Fibroblast of skin of right biceps (primary cell): ENCODE measurements at places on chromosomes 2 and 18.

DNA sequence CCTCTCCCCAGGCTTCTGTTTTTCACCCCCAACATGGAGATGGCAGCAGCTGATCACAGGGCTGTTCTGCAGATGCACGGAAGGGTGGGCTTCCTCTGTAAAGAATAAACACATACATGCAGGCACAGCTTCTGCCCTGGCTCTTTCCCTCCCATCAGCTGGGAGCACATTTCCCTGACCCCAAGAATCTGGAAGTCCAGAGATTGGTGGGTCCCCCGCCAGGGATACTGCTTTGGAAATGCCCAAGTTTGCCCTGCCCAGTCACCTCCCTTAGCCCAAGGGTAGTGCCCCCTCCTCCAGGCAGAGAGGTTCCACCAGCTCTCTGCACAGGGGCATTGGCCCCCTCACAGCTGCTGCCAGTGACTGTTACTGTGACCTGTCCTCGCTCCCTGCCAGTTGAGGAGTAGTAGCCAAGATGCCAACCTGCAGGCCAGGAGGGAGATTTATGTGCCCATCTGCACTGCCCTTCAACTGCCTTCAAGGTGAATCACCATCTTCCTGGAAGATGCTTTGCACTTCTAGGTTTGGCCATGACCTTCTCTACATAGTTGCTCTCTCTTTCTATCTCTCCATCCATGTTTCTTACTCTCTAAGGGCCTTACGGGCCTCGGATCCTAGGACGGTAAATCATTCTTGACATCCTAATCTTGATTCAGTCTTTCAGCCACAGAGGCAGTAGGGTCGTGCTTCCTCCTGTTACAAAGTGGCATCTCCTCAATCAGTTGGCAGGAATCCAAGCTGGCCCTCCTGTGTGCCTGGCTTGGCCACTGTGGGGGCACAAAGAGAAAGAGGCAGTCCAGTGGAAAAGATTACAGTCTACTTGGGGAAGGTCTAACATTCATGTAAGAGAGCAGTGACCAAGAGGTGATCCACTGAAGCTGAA lies 121.8 kb downstream of the CTIF start:
- DNase-seq, result no peak

- DNase-seq, result no peak
Measured at GRCh38 chr2:237911363-237912017, 52.1 kb downstream of the RAMP1 start.

DNA sequence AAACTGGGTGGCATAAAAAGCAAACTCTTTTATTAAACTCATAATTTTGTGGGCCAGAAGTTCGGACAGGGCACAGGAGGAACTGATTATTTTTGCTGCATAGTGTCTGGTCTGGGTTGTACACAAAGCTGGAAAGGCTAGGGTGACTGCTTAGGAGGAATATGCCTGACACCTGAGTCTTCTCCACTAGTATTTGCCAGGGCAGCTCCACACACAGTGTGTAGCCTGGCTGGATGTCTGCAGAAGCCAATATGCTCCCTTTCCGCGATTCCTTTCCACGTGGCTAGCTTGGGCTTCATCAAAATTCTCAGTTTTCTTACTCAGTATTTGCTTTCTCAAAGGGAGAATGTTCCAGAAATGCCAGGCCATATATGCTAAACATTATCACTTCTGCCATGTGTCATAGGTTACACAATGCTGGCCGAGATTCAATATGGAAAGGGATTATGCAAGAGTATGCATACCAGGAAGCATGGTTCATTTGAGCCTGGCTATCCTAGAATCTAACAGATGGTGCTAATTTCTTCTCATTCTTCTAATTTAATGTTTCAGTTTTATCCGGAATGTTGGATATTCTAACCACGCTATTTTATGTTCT lies 142.7 kb upstream of the DOK6 start:
- peak; percentile 91 for DNase-seq

DNA sequence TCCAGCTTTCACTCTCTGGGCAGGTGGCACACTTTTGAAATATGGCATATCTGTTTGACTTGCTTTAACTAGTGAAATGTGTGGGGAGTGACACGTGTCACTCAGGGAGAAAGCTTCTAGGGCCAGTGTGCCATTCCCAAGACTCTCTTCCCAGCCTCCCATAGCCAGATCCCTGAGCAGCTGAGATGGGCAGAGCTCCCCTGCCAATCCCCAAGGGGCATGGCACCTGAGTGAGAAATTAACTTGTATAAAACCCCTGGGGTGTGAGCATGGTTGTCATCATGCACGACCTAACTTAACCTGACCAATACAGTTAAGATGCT lies 39.0 kb upstream of the MARCO start:
- no peak for DNase-seq

GRCh38 chr18:28114472-28114871 lies 62.5 kb downstream of the CDH2 start:
- DNase-seq, result peak; percentile 88

GRCh38 chr2:20288642-20289340 lies 61.9 kb downstream of the PUM2 start:
- peak; percentile 24 for DNase-seq

- DNase-seq, result no peak
Measured at GRCh38 chr18:13608791-13609532, 117.4 kb downstream of the FAM210A start.

DNA sequence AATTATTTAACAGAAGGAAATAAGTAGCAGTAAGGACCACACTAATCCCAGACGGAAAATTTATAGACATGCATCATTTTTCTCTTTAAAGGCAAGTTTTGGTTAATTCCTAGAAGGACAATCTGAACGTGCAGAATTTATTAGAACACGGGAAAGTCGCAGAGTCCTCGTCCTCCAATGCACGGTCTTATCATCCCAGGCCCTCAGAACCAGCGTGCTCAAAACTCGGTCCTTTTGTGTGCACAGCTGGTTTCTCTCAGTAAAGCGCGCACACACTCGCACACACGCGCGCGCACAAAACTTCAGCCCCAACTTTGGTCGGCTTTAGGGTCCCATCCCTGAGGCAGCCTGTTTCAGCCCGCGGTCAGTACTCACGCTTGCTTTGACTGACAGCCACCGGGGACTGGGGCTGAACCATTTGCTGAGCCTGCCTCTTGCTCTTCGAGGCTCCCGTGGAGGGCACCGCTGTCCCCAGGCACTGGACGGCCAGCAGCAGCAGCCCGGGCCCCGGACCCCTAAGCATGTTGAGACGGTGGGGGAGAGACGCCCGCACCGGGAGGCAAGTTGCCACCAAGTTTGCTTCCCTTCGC lies 493 bp downstream of the FN1 start:
- DNase-seq, result peak; percentile 50

- peak; percentile 44 for DNase-seq
Measured at GRCh38 chr2:105804266-105804665, 59.6 kb downstream of the NCK2 start.

DNA sequence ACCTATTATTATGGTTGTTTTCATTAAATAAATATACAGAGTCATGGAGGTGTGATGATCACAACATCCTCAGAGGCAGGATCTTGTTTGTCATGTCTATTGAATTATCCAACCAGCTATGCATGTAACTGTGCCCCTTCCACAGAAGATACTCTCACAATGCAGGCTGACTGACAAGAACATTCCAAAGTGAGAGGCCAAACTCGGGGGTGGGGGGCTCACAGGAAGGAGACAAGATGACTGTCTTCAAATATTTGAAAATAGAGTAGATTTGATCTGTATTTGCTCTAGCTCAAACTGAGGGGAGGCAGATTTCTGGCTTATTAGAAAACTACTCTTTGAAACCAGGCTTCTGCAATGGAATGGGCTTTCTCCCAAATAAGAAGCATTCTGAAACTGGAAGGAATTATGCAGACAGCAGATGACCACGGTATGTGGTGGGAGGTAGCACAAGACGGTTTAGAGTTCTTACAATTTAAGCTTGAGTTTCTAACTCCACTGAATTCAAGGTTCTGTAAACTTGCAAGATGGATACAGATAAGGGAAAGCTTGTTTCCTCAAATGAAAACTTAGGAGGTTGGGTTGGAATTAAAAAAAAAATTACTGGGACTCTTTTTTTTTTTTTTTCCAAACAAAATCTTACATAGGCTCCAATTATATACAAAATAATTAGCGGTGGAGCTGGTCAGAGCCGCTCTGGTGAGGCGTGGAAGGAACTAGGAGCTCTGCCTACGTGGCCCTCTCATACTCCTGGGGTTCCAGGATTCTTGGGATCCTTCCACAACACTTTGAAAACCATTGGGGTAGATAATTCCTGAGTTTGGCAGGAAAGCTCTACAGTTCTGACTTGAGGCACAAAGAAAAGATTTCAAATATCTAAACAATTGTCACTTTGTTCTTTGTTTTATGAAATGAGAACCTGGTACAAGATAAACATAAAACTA lies 79.3 kb downstream of the PLA2R1 start:
- DNase-seq, result peak; percentile 66

GRCh38 chr18:22847392-22847791 lies 85.7 kb upstream of the RBBP8 start:
- DNase-seq, result peak; percentile 30

GRCh38 chr2:105541189-105542050 lies 142.6 kb upstream of the FHL2 start:
- DNase-seq, result peak; percentile 24

DNA sequence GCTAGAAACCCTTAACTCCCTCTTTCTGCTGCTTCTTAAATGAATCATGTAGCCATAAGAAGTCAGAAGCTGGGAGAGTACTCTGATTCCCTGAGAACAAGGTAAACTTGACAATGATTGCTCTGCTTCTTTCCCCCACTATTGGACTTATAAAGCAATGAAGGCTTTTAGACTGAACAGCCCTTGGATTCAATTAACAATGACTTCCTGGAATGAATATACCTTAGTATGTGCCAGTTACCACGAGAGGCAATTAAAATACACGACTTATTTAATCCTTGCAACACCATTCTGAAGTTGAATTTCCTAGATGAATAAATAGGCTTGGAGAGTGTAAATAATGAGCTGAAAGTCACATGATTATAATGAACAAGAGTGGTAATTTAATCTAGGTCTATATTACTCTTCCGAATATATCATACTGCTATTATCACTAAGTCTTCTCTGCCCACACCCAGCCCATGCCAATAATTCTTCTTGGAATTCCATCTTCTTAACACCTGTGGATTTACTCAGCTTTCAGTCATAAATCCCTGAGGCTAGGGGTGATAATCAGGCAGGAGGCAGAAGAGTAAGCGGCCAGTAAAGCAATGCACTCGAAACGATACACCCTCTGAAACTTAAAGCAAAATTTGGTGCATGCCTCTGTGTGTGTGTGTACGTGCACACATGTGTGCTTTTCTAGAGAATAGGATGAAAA lies 170.2 kb downstream of the ATAD2B start:
- DNase-seq, result peak; percentile 51

- DNase-seq, result no peak
Measured at GRCh38 chr2:146868051-146868450, 976.8 kb upstream of the ACVR2A start.

GRCh38 chr2:234426616-234427015 lies 70.3 kb downstream of the ARL4C start:
- DNase-seq, result no peak

GRCh38 chr2:57343391-57344006 lies 703.1 kb upstream of the VRK2 start:
- no peak for DNase-seq

DNA sequence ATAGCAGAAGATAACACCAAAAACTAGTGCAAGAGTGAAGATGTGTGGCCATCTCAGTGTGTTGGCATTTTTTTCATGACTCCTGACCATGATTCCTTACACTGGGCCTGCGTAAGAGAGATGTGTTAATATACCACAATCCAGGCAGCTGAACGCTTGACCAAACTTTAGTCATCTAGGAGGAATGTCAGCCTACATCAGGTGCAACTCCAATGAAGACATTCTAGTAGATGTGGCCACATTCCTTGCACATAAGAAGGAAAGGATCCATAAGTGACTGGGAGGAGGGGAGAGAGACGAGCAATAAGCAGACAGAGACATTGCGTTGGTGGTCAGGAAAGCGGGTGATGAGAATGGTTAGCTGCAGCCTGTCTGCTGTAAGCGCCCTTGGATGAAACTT lies 42.6 kb downstream of the CYRIA start:
- peak; percentile 64 for DNase-seq

- DNase-seq, result peak; percentile 26
Measured at GRCh38 chr2:144496092-144496976, 23.6 kb downstream of the ZEB2 start.

DNA sequence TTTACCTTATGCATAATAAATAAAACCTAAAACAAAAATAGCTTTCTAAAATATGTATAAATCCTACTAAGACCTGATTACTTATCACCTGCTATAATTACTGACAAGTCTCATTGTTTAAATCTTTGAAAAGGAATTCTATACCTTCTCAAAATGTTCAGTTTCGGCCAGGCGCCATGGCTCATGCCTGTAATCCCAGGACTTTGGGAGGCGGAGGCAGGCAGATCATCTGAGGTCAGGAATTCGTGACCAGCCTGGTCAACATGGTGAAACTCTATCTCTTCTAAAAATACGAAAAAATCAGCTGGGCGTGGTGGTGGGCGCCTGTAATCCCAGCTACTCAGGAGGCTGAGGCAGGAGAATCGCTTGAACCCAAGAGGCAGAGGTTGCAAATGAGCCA lies 58.1 kb downstream of the RELCH start:
- DNase-seq, result no peak

DNA sequence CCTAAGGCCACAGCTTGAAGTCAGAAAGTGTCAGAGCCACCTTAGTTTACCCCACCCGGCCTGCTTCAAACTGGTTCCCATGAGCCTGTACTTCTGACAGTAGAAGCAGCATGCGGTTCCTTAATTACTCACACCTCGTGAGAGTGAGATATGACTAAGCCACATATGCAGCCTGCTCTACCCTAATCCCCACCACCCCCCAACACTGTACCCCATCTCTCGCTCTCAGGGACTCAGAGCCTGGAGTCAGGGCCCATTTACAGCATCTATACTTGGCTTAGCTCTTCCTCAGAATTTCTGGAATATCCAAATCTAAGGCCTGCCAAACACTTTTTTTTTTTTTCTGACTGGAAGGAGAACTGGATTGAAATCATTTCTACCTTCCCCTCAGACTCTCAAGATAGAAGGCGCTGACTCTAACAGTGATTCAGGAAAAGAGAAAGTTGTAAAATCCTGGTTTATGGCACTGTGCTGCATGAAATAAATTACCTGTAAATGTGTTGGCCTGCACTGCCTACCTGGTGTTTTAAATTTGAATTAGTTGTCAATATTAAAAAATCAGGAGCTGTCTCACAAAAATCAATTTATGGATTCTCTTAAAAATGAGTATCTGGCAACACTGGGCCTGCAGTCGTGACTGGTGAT lies 360.0 kb downstream of the RND3 start:
- no peak for DNase-seq

DNA sequence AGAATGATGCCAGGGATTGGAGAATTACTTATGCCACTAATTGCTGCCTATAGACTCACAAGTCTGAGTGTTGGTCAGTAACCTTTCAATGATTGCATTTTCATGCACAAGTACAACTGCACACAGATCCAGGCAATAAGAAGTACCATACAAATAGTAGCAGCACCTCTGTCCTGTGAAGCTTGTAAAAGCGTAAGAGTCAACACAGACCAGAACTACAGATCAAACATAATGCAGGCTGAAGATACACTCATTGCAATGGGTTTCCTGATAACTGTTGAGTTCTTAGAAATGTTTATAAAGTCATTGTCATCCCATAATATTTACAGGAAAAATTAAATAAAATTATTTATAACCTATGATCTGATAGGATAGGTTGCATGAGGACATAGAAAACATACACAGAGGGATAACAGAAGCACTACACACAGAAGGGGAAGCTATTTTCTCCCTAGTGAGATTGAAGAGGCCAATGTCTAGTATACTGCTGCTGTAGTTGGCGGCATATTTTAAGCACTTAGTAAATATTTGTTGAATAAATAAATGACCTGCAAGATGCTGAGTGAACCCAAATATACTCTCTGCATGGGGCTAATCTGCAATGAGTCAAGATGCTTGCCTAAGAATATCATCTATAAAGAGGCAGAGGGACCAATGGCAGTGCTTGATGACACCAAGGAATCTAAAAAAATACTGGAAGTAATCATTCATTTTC lies 5.7 kb upstream of the PIK3C3 start:
- DNase-seq, result no peak
